Activated CD4-positive, alpha-beta T cell treated with anti-CD3 and anti-CD28 coated beads for 1 hour (primary cell): ENCODE measurements at places on chromosomes 16 and 17.
A peak's percentile ranks its signal among the peaks of the same experiment; 100 is the strongest.

DNA sequence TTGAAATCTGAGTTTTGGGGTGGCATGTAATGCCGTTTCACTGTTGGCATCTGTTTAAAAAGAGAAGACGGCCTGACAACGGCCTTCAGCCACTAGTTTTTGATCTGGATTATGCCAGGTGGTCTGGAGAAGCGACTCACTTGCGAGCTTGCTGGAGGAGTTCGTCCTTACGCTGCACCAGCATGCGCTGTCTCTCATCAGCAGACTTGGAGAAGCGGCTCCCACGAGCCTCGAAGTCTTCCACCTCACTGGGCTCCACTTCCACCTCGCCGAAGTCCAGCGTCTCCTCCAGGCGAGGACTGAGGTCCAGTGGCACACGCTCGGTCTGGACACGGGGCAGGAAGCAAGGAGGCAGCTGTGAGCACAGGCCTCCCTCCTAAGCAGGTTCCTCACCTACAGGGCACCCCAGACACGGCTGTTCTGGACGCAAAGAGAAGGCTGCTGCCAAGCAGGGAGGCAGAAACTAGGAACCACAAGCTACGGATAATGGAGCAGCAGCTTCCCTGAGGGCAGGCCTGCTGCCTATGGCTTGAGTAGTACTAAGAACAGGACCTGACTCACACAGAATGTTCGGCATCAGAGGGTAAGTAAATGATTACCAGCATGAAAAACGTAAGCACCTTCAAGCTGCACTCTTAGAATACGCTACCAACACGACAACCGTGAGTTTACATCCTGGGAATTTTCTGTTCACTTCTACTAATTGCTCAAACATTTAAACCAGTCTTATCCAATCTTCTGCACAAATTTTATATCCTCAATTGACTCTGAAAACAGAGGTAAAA, 61.4 kb downstream of the AMFR start:
- DNase-seq = no peak

DNA sequence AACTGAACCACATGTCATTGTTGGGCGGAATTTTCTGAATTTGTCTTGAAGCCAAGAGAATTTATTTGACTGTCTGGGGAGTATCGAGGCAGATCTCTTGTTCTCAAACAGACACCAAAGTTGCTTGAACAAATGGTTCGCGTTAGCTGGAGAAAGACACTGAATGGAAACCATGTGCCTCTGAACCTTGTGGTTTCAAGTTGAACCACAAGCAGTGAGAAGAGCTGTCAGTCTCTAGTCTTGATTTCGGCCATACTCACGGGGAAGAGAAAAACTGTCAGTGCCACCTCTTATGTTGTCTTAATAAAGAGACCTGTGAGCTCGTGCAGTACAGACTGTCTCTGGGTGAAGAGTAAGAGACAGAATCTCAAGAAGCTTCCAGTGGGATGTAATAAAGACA, 886.5 kb upstream of the SOX9 start:
- no peak for DNase-seq

DNA sequence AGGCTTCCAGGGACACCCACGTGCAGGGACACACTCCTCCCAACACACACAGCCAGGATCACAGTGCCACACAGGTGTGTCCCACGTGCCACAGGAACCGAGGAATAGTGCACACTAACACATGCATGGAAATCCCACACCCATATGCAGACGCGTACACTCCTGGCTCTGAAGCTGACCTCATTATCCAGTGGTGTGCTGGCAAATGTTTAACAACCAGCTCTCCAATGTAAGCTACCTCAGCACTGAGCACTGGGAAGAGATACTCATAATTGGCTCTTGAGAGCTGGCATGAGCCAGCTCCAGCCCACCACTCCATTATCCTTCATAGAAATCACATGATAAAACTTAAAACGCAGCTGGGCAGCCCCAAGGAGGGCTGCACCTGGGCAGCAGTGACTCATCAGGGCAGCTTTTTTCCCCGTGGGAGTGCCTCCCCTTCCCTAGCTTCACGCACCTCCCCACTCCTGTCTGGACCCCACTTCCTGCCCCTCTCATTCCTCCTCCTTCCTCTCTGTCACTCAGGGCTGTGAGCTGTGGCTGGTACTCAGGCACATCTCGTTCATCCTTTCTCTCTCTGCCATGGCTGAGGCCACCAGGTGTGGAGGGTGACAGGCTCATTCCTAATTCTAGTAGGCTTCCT, 14.9 kb upstream of the TBX21 start:
- DNase-seq = no peak

- DNase-seq = no peak
Measured at GRCh38 chr16:57946181-57946801, 24.6 kb downstream of the CNGB1 start.

DNA sequence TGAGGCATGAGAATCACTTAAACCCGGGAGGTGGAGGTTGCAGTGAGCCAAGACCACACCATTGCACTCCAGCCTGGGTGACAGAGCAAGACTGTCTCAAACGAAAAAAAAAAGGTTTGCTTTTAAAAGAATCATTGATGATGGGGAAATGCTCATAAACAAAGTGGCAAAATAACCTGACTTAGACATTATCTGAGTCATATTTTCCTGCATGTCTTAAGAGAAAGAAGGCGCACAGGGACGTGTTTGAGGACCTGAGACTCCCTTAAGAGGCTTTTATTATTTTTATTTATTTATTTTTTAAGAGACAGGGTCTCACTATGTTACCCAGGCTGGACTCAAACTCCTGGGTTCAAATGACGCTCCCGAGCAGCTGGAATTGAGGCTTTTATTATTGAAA, 5.7 kb upstream of the PRPSAP1 start:
- no peak for DNase-seq

DNA sequence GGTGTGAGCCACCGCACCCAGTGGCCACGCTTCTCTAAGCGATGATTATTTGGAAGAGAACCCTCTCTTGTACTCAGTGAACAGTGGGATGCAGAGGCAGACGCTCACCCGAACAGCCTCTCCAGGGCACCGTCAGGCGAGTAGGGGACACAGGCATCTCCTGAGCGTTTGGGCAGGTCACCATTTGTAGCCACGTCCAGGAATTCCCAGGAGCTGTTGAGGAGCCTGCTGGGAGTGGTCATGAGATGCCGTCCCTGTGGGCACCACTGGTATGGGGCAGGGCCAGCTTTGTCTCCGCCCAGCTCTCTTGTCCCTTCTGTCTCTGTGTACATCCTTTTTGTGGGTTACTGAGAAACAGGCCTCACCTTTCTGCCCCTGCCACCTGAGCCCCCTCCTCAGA, 81.3 kb upstream of the ZNF469 start:
- DNase-seq = no peak

GRCh38 chr16:56607109-56607618, 1.2 kb upstream of the MT2A start:
- no peak for DNase-seq

DNA sequence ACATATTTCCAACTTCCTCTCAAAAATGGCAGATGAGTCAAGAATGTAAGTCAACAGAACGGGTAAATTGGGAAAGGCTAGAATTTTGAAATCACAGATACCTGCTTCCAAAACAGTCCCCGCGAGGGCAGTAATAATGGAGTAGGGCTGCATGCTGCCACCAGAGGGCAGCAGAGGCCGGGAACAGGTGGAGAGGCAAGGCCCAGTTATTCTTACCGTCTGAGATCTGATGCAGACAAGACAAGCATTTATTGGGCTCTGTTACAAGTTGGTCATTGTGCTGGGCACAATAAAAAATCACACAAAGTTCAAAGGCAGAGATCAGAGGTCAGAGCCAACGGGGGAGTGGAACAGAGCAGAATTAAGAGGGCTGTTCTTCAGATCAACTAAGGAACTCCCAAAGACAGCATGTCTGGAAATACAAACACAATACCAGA, 8.8 kb upstream of the MLKL start:
- DNase-seq = peak; percentile 73

GRCh38 chr17:1709971-1710806, at the start of gene TLCD2:
Gene TLCD2, minus strand, starts transcription at chr17:1710377. Its CDS starts 135 bp downstream, at chr17:1710242.
- no peak for DNase-seq

GRCh38 chr17:78342449-78343186, 17.3 kb downstream of the SOCS3 start:
- no peak for DNase-seq

GRCh38 chr16:14017886-14018285, 53.2 kb upstream of the MRTFB start:
- DNase-seq = no peak

- no peak for DNase-seq
Measured at GRCh38 chr17:35256629-35257028, 13.8 kb downstream of the SLFN5 start.

- no peak for DNase-seq
Measured at GRCh38 chr17:40510328-40510648, 8.9 kb upstream of the TNS4 start.

GRCh38 chr17:72515291-72516065, 394.7 kb downstream of the SOX9 start:
- no peak for DNase-seq

- no peak for DNase-seq
Measured at GRCh38 chr17:20095336-20096080, 86.3 kb downstream of the SPECC1 start.

- DNase-seq = peak; percentile 39
Measured at GRCh38 chr16:31458073-31458843, 1.0 kb upstream of the ARMC5 start.

GRCh38 chr16:46899443-46900143, 15.4 kb downstream of the GPT2 start:
- no peak for DNase-seq

- DNase-seq = no peak
Measured at GRCh38 chr17:83152227-83152744, 72.9 kb downstream of the METRNL start.

GRCh38 chr17:77141846-77142449, 1.2 kb downstream of the SEC14L1 start:
- DNase-seq = no peak
